GM23338 (cell line): ENCODE measurements at places on chromosomes 4 and X. TPM values are rescaled to one million over a fixed set of nuclear protein-coding genes. Genes with fewer than 3 reads are reported as not detected.

DNAAF6 gene
- not detected in 2 replicates for total RNA-seq

GRCh38 chr4:82125787-82126297, 247.9 kb downstream of the HNRNPD start:
- no peak overlapping the region for H3K27ac ChIP-seq
- no peak overlapping the region for H3K4me3 ChIP-seq
- no peak for DNase-seq
- H3K36me3 ChIP-seq = no peaks in the 10 kb centered on the region
- no peaks in the 10 kb centered on the region for H3K4me1 ChIP-seq
- H3K27me3 ChIP-seq = no peaks in the 10 kb centered on the region

GRCh38 chrX:133670383-133670782, 255.1 kb upstream of the GPC4 start:
- no peak overlapping the region for H3K27ac ChIP-seq
- DNase-seq = peak; percentile 59
- H3K36me3 ChIP-seq = no peaks in the 10 kb centered on the region
- H3K4me1 ChIP-seq = peaks cover 10% of the 10 kb centered on the region
- H3K27me3 ChIP-seq = no peaks in the 10 kb centered on the region
- H3K4me3 ChIP-seq = no peak overlapping the region

DNA sequence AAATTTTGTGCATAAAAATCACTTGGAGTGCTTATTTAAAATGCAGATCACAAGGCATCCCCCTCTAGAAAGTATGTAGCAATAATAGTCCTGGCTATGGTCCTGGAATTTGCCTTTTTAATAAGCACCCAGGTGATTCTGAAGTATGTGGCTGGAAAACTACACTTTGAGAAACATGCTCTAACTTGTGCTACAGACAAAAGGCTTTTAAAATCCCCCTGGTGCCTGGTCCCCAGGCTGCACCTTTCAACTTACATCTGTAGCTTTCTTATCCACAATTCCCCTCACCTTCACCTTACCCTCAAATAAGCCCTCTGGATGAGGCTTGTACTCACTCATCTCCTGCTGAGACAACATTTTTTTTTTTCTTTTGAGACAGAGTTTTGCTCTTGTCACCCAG, 21.1 kb downstream of the ART3 start:
- no peak overlapping the region for H3K4me3 ChIP-seq
- H3K27me3 ChIP-seq = no peaks in the 10 kb centered on the region
- peaks cover 7% of the 10 kb centered on the region; the same call in 1 of the 2 replicates for H3K4me1 ChIP-seq
- no peaks in the 10 kb centered on the region for H3K36me3 ChIP-seq

PWWP3B gene
- total RNA-seq = 0.89 and 1.1 TPM in 2 replicates

GUF1 gene
- total RNA-seq = 37.9 and 39.9 TPM in 2 replicates

GRCh38 chr4:23921447-23921845, 31.6 kb upstream of the PPARGC1A start:
- DNase-seq = no peak
- no peaks in the 10 kb centered on the region; the same call in 1 of the 2 replicates for H3K4me1 ChIP-seq
- no peak overlapping the region for H3K27ac ChIP-seq
- no peaks in the 10 kb centered on the region for H3K27me3 ChIP-seq
